ENCODE measurements at places on chromosomes 2 and 18.

- DNase-seq: no peak
These were observed 142.9 kb downstream of the ASB1 start for GRCh38 chr2:238569507-238570195.

DNA sequence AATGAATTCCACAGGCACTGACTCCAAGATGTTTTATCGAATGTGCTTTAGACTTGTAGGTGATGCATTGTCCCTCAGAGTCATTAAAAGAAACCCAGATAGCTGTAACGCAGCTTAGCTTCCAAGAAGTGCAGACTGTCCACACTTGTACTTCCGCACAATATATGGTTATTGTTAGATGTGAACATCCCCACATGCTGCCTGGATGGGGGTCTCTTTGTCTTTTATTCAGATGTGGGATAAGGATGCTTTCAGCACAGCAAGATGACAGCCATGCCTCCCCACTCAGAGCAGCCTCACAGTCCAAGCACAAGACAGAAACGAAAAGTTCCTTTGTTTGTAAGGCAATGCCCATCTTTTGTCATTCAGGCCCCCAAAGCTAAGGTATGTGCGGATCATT is 416.6 kb downstream of the HRH4 start:
- no peak for DNase-seq

DNA sequence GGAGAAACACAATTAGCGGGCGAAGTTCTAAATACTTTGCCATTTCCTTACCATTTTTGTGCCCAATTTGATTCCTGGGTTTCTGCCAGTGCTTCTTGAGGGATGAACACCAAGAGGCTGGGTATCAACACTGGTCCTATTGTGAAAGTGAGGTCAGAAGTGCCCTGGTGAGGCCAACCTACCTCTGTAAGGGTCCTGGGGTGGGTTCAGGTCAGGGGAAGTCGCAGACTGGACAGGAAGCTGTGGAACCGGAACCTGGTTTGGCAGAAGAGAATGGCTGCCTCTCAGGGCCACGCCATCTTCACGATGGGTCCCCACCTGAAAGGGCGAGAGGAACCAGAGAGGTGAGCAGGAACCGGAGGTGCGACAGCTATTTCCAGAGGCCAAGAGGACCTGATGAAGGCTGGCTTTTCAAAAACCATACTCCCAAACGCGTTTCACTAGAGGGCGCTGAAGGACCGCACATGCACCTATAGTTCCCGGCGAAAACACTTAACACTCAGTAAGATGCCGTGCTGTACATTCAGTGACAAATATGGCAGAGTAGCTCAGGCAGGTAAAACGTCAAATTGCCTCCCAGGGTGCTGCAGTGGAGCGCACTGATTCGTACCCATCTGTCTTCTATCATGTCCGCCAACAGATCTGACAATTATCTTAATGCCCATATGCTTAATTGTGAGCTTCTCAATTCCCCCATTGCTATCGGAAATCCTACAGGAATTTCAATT is 275.3 kb upstream of the CCDC68 start:
- no peak for DNase-seq

DNA sequence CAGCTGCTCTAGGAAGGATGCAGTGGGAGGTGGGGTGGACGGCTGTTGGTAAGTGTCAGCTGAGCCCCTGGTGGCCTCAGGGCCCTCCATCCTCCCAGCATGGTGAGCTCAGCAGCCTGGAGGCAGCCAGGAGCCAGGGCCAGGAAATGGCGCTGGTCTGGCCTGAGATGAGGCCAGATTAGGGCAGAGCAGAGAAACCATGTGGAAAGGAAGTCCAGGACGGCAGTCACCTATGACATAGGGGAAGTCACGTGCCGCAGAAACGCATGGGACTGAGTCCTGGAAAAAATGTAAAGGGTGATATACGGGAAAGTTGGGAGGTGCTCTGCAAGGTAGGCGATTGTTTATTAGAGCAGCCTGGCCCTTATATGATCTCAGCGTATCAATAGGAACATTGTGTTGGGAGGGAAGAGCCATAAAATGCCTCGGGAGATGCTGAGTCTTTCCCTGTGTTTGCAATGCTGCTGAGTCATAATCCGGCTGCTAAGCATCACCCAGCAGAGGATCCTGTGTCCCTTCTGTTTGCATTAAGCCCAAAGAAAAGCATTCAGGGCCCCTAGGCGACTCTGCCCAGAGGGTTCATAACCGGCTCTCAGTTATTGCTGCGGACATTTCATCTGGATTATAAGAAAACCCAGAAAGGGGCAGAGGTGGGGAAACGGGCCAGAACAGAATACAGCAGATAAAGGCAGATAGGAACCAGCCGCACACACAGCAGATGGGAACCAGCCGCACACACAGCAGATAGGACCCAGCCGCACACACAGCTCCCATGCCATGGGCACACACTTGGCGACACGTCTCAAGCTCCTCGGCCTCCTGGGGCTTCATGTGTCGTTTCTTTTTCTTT is 30.3 kb upstream of the B3GNT7 start:
- no peak for DNase-seq

GRCh38 chr2:62396880-62397279 is 109.1 kb downstream of the TMEM17 start:
- no peak for DNase-seq

Data from stimulated activated CD8-positive, alpha-beta memory T cell treated with anti-CD3 and anti-CD28 coated beads, Interleukin-2, amount 100 ng/mL, for 1 hour (primary cell).